ENCODE measurements at places on chromosomes 11 and 22. TPM values are rescaled to one million over a fixed set of nuclear protein-coding genes. Genes with fewer than 3 reads are reported as not detected.

GRCh38 chr22:42893371-42894150 is 36.5 kb upstream of the ARFGAP3 start:
- DNase-seq, result no peak

GRCh38 chr11:62269654-62270278 is at the start of gene SCGB2A2:
Gene SCGB2A2 (plus strand): TSS chr11:62270158. CDS start chr11:62270217, 59 bp downstream.
- no peak for DNase-seq

DNA sequence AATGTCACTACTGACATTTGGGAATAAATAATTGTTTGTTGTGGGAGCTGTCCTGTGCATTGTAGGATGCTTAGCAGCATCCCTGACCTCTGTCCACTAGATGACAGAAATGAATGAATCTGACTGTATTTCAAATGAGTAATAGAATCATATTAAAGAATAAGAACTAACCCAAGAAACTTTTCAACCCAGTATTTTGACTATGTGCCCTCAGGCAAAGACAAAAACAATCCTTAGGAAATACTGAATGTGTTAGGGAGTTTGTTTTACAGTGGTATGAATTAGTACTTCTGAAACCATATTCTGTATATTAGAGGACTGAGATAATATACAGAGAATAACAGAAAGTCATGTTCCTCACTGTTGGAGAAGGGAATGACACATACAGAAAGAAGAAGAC is 320.9 kb upstream of the PITPNB start:
- no peak for DNase-seq

- DNase-seq, result no peak
Observed at GRCh38 chr11:16796311-16796710, 57.9 kb downstream of the C11orf58 start.

OR56A1 gene
- polyA plus RNA-seq, result not detected

DNA sequence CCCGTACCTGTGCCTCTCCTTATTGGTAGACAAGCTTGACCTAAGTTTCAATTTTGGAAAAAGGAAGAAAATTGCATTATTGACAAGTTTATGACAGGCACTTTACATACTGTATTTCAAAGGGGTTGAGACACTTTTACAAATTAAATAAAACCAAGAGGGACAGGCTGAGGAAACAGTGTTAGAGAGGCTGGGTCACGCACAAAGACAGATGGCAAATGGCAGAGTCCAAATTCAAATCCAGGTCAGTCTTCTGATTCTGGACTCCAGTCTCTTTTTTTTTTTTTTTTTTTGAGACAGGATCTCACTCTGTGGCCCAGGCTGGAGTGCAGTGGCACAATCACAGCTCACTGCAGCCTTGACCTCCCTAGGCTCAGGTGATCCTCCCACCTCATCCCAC is 10.1 kb downstream of the TRIM66 start:
- no peak for DNase-seq

- DNase-seq, result no peak
Observed at GRCh38 chr11:109845437-109845836, 247.8 kb upstream of the ZC3H12C start.

SYVN1 gene
- 46.9 TPM for polyA plus RNA-seq

RHOD gene
- 6.2 TPM for polyA plus RNA-seq

FOLR2 gene
- 10.8 TPM for polyA plus RNA-seq

TEX54 gene
- 0.28 TPM for polyA plus RNA-seq

DNA sequence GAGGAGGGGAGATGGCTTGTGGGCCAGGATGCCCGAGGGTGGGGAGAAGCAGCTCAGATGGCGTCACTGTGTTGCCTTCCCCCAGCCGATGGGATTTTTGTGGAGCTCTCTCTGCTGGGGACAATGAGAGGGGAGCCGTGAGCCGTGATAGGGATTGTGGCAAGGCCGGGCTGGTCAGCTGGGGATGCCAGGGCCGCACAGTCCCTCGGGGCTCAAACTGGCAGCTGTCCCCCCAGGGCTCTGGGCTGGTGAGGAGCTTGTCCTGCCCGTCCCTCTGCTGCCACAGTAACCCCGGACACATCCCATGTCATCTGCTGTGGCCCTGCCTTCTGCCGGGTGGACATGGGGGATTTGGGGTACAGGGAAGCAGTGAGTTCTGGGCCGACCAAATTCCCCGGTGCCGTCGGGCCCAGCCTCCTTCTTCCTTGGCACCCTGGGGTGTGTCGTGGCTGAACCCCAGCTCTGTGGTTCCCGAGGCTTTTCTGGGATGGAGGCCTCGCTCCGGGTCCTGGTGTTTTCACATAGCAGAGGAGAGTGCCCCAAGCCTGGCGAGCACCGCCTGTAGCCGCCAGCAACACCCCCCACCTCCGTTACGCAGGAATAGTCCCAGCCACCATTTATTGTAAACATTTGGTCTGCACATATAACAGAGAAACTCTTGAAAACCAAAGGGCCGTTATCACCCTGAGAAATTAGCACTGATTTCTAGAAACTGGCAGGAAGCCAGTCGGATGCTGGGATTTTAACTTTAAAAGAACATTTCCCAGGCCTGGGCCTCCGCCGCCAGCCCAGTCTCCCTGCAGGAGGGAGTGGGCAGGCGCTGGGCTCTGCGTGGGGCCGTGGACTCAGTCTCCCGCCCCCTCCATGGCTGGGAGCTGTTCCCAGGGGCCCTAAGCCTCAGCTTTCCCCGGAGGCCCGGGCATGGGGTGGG is 9.9 kb downstream of the BRSK2 start:
- DNase-seq, result no peak

- no peak for DNase-seq
Observed at GRCh38 chr22:47002692-47003091, 240.2 kb downstream of the TBC1D22A start.

GRCh38 chr22:22877523-22878210 is 9.9 kb upstream of the IGLL5 start:
- no peak for DNase-seq

- DNase-seq, result no peak
Observed at GRCh38 chr22:45470871-45471270, 31.8 kb upstream of the FBLN1 start.

GRCh38 chr11:46759196-46759595 is 40.2 kb downstream of the F2 start:
- no peak for DNase-seq

ZNF214 gene
- 13.9 TPM for polyA plus RNA-seq

GRCh38 chr11:35330156-35330889 is 89.0 kb downstream of the SLC1A2 start:
- DNase-seq, result no peak

- DNase-seq, result no peak
Observed at GRCh38 chr11:75592715-75593114, 30.7 kb downstream of the SERPINH1 start.

MAPK11 gene
- 6.4 TPM for polyA plus RNA-seq

ANO5 gene
- 4.4 TPM for polyA plus RNA-seq

DNA sequence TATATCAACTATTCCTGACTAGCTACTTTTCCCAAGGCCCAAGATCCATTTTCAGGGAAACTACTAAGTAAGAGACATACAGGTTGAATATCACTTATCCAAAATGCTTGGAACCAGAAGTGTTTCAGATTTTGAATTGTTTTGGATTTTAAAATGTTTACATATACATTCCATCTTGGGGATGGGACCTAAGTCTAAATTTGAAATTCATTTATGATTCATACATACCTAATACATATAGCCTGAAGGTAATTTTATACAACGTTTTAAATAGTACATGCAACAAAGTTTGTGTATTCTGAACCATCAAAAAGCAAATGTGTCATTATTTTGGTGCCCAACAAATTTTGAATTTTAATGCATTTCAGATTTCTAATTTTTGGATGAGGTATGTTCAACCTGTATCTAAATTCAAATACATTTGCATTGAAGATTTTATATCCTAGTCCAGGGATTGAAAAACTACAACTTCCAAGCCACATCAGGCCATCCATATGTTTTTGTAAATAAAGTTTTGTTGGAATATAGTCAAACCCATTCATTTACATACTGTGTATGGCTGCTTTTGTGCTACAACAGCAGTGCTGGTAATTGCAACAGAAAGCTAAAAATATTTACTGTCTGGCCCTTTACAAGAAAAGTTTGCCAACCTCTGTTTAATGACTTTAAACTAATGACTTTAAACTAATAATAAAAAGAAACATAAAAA is 73.3 kb downstream of the CWF19L2 start:
- DNase-seq, result no peak

DNA sequence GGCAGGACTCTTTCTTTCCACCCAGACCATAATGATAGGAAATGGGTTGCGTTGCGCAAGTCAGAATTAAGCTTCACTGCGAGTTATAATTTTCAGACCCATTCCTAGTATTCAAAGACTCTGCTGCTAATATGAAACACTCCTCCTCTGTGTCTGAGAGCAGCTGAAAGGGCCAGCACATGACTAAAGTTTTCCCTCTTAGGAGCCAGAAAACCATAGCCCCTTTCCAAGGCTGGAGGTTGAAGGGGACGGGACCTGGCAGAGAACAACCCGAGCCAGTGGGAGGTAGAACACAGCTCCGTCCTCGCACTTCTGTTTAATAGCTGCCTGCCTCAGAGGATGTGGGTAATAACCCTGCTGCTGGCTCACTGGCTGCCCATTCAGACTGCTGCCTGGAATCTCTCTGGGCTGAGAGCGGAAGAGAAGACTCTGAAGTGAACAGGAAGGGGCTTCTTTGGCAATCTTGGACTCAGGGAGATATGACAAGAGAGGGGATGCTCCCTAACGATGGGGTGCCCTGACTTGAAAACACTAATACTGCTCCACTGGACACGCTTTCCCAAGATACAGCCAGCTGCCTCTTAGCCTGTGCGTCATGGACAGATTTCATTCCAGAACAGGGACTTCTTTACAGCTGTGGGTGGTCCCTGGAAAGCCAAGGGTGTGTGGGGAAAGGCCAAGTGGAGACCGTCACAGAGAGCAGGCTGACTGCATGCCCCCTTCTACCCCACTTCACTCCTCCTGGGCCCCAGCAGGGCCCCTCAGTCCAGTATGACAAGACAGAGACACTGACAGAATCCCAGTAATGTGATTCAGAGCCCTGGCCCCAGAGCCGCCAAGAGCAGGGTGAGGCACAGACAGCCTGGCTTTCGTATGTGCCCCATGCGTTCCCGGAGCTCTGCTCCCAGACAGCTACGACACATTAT is 156.9 kb downstream of the FEZ1 start:
- no peak for DNase-seq

GRCh38 chr11:74466916-74467885 is at the start of gene KCNE3:
Gene KCNE3 (minus strand): TSS chr11:74467549. CDS start chr11:74457563, 9,986 bp downstream.
- DNase-seq, result no peak

DNA sequence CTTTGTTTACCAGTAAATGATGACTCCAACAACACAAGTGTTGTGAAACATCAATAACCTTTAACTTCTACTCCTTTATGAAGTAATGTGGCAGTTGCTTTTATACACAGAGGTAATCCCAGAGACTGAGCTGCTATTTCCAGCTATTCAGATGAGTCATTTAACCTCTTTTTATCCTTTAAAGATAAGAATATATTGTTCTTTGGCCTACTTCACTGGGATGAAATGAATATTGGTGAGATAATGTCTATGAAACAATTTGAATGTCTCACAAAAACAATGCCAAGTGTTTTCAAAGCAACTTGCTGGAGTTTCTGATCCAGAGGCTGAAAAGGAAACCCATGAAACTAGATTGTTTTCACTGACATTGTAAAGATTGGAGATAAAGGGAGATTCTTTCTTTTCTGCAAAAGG is 564.4 kb upstream of the LUZP2 start:
- no peak for DNase-seq

GRCh38 chr11:86418106-86418505 is 43.4 kb downstream of the CCDC81 start:
- no peak for DNase-seq

APOL1 gene
- polyA plus RNA-seq, result 12.3 TPM
